ENCODE measurements at places on chromosomes 2 and 18.
A peak's percentile ranks its signal among the peaks of the same experiment; 100 is the strongest.

DNA sequence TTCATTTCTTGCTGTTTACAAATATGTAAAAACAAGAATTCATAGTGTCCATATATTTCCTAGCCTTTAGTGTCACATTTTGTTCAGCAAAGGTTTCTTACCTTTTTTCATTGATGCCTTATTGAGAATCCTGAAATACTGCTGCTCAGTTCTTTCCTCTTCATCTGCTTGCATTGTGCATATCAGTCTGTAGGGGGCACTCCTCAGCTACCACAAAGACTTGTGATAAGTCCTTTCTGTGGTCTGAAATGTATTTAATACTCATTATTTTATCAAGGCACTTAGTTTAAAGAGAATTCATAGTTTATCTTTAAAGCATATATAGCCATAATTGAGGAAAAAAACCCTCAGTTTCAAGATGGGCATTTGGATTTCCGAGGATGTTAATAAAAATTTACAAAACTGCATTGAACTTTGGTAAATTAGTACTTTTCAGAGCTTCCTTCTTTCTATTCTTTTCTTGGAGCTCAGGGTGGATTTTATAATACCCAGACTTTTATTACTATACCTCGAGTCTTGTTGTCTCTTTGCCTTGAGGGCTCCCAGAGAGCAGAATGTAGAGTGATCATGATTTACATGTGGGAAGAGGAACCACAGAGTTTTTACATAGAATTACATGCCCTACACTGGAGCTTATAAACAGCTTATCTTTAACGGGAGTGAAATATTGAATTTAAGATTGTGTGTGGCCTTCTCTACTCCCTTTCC is 570.1 kb downstream of the PLCL1 start:
- peak; percentile 12 for DNase-seq

- no peak for DNase-seq
Measured at GRCh38 chr2:150983314-150983897, 278.3 kb downstream of the RBM43 start.

- DNase-seq, result no peak
Measured at GRCh38 chr2:11196246-11196645, 41.0 kb downstream of the SLC66A3 start.

- no peak for DNase-seq
Measured at GRCh38 chr18:3654442-3655253, 204.7 kb downstream of the TGIF1 start.

- DNase-seq, result no peak
Measured at GRCh38 chr18:79490626-79491041, 94.9 kb downstream of the NFATC1 start.

DNA sequence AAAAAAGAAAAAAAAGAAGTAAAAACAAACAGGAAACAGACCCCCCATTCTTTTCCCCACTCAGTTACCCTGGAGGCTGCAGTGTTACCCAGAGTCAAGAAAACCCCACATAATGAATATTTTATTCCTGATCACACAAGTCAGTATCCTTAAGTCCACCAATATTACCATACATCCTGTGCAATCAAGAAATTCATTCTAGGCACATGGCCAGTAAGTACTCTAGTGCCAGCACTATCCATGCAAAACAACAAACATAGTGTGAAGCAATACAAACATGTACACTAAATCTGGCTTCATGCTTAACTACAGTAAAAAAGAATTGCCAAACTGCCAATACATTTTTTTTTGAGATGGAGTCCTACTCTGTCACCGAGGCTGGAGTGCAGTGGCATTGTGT is 111.6 kb downstream of the FAM168B start:
- no peak for DNase-seq

GRCh38 chr18:56569416-56569815 is 69.0 kb downstream of the TXNL1 start:
- DNase-seq, result no peak

DNA sequence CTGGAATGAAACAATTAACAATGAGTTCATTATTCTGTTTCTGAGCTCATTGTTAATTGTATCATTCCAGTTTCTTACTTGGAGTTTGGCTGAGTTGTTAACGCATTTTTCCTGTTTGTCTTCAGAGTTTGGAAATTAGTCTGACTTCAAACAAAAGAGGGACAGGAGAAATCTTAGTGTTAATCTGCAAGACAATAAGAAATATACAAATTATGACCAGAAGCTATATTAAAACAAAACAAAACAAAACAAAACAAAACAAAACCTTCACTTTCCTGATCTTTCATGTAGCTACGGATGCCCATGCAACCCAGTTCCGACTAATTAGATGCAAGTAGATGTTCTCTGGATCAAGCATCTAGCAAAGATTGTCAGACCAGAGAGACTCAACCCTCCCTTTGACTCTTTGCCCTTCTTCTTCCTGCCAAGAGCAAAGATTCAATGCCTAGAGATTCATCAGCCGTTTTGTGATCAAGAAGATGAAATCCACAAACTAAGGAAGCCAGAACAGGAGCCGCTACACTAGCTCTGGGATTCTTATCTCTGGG is 686.2 kb upstream of the FSHR start:
- DNase-seq, result no peak

DNA sequence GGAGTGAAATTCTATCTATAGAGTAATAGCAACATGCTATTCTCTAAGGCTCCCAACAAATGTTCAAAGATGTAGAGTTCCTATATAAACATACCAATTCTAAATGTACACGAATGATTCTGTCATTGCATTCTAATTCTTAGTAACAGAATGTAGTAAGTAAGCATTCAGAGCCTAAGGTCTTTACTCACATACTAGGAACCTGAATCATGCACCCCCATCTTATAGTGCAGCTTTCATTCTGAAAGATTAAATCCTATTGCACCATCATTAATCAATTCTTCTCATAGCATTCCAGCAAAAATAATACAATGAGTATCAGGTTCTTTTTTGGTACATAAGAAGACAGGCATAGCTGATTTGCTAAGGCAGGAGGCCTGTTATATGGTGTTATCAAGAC is 230.0 kb downstream of the NCKAP5 start:
- DNase-seq, result no peak

DNA sequence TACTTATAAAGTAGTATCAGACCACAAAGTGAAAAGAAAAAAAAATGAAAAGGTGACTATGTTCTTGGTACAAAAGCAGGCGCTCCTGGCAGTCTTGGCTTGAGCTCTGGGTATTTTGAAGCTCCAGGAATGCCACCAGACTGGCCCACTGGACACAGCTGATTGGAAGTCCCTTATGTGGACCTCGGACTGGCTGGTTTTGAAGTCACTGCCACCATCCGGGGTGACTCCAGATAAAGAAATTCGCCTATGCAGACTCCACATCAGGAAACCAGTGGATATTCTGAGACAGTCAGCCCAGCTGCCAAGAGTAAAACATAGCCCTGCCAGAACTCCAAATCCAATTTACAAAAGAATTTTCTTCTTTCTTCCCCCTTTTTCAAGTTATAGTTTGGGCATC is 28.0 kb downstream of the ACKR3 start:
- no peak for DNase-seq

DNA sequence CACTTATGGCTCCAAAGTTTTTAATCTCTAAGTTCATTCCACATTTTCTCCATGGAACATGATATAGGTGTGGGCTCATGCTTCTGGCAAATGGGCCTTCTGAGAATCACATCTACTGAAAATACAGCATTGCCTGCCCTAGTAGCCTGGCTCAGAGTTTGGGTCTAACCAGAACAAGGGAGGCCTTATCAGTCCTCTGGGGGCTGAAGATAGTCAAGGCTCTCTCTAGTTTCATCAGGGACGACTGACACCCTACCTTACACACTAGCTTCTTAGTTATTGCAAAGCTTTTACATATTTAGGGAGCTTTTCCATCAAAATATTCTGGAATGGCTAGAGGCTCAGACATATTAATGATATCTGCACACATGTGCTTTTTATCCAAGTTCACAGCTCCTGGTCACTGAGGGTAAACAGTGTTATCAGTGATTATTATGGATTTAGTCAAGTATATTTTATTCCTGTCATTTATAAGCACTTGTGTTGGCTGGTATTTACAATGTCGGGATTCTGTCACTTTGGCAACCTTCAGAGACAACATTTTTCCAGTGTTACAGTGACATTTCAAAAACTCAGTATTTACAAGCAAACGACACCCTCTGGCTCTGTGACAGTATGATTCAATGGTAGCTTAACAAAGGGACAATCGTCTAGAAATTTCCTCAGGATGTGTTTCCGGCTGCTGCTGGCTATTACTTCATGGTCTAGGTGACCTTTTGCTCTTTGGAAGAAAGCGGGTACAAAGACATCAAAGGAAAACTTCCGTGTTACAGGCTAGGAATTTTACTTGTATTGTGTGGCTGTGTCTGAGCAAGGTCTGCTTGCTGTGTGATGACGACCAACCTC is 200.6 kb downstream of the TCF4 start:
- no peak for DNase-seq

DNA sequence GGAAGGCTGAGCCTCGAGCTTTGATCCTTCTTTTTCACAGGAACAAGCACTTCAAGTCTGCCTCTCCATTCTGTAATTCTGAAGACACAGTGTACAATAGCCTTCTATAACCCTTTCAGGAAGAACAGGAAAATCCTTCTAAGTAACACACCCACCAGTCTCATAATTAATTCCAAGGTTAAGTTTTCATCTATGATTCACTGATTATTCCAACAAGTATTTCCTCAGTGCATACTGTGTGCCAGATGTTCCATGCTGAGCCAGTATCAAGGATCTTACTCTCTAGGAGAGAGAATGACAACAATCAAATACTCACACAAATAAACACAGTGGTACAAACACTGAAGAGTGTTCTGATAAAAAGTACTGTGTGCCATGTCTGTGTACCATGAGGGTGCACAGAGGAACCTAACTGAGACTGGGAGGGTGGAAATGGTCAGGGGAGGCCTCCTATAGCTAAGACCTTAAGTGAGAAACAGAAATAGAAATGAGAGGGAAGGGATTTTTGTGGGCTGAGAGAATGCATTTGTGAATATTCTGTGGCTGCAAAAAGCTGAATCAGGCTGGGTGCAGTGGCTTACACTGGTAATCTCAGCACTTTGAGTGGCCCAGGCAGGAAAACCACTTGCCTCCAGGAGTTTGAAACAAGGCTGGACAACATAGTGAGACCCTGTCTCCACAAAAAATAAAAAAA is 7.3 kb upstream of the MTLN start:
- no peak for DNase-seq

DNA sequence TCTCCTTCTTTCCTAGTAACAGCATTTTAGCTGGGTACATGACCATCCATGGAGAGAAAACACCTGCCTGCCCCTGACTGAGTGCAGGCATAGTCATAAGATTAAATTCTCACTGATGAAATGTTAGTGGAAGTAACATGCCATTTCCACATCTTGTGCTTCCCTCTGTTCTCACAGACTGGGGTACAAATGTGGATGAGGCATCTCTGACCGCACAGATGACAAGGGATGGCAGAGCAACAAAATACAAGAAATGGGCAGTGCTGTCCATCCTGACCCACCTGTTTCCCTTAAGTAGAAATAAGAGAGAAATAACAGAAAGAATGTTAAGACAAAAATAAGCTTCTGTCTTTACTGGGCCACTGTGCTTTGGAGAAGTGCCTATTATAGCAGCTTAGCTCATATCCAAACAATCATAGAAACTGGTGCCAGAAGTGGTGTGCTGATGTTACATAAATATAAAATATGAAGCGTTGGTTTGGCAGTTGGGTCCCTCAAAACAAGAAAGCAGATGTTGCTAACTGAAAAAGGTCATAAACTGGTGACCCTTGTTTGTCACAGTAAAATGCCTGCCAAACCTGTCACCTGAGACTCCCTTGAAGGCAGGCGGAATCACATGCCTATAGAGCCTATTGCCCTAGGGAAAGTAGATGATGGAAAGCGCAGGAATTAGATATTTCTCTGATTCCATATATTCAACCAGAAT is 72.4 kb upstream of the CCDC150 start:
- DNase-seq, result no peak

GRCh38 chr2:145813481-145813880 is 1293.6 kb upstream of the ZEB2 start:
- no peak for DNase-seq

- DNase-seq, result peak; percentile 13
Measured at GRCh38 chr2:160109939-160110673, 47.7 kb upstream of the PLA2R1 start.

GRCh38 chr2:176149481-176149938 is 1.8 kb upstream of the HOXD4 start:
- DNase-seq, result no peak

- no peak for DNase-seq
Measured at GRCh38 chr18:63207835-63208234, 111.7 kb downstream of the BCL2 start.

DNA sequence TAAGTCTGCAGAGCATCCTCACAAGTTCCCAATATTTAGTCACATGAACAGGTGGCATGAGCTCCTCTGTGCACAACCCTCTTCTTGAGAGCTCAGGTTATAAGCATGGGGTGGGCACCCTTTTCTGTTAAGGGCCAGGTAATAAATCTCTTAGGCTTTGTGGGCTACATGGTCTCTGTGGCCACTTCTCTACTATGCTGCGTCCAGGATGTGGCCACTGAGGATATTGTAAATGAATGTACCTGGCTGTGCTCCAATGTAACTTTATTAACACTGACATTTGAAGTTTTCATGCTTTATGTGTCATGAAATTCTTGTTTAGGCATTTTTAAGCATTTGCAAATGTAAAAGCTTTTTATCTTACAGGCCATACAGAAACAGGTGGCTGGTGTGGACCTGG is 116.8 kb upstream of the ST6GAL2 start:
- no peak for DNase-seq

- no peak for DNase-seq
Measured at GRCh38 chr2:9115229-9115628, 91.4 kb upstream of the ASAP2 start.

DNA sequence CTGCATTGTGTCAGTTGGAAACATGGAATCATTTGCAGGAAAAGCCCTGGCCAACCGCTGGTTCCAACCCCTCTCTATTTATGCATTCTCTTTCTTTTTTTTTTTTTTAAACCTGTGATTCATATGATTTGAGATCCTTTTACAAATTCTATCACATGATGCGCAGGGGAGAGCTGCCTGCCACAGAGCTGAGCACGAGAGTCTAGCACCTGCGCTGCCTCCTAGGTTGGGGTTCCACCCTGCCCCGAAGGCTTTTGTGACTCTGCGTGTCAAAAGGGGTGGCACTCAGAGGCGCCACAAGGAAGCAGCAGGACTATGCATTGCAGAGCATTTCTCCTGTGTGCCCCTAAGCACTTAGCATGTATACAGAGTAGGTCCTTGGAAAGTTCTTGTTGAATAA is 17.3 kb upstream of the ESPNL start:
- no peak for DNase-seq

DNA sequence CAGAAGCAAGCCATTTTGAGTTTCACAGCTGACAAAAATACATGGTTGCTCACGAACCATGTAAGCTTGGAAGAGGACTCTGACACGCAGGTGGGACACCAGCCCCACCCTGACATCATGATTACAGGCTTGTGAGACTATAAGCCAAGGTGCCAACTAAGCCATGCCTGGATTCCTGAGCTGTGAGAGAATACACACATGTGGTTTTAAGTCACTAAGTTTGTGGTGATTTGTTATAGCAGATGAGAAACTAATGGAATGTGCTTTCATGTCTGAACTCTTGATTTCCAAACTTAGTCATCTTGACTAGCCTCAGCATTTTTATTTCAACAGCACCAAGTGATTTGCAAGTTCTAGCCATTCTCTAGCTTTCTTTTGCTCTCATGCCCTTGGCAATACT is 676.1 kb upstream of the CELF4 start:
- no peak for DNase-seq

- no peak for DNase-seq
Measured at GRCh38 chr2:26064846-26065245, 31.0 kb downstream of the RAB10 start.
